GF-D8 (cell line): ENCODE measurements at places on chromosomes 12 and 14.

GRCh38 chr14:25800841-25801240 is 750.9 kb upstream of the STXBP6 start:
- DNase-seq, result no peak

DNA sequence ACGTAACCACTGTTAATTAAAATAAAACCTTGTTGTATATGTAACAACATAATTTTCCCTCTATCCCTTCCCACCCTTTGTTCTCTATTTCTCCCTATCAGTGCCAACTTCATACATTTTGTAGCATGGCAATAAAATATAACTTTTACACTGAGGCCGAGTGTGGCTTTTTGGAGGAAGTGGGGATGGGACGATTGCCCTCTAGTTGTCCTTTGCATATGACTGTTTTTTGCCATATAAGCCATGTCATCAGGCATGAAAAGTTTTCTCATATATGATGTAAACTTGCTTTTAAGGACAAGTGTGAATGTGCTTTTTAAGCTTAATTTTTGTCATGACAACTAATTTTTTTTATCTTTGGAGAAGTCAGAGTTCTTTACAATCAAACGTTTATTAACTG is 6.2 kb upstream of the CCT2 start:
- DNase-seq, result no peak

DNA sequence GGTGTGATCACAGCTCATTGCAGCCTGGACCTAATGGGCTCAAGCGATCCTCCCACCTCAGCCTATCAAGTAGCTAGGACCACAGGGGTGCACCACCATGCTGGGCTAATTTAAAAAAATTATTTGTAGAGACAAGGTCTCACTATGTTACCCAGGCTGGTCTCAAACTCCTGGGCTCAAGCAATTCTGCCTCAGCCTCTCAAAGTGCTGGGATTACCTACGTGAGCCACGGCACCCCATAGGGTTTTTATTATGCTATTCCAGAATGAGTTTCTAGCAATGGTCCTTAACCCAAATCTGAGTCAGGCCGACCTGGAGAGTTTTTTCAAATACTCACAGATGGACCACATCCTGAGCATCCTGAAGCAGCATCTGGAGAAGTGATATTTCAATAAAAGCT is 159.8 kb downstream of the CPNE8 start:
- no peak for DNase-seq

DNA sequence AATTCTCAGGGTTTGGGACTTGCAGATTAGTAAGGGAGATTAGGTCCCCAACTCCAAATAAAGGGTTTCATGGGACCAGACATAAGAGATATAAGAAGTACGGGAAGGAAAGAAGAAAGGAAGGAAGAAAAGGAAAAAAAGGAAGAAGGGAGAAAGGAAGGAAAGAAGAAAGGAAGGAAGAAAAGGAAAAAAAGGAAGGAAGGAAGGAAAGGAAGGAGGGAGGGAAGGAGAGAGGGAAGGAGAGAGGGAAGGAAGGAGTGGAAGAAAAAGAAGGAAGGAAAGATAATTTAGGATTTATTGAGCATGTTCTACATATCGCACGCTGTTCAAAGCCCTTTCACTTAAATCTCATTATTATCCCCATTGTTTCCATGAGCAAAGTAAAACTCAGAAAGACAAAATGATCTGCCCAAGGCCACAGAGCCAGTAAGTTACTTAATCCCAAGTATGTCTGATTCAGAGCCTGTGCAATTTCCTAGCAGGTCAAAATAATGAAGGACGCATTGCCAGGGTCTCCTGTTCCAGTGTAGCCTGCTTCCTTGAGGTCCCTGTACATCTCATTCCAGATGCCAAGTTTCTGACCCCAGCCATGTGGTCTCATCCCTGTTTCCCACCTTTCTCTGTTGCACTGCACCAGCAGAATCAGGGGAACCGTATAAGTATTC is 3.9 kb upstream of the HDAC7 start:
- DNase-seq, result no peak

GRCh38 chr12:104858611-104859543 is 99.2 kb downstream of the SLC41A2 start:
- no peak for DNase-seq

- no peak for DNase-seq
Measured at GRCh38 chr12:54627304-54627703, 7.4 kb downstream of the LACRT start.
